ENCODE measurements at places on chromosomes 7 and 10.

- no peak for DNase-seq
Measured at GRCh38 chr10:6228010-6228511, 25.3 kb downstream of the PFKFB3 start.

DNA sequence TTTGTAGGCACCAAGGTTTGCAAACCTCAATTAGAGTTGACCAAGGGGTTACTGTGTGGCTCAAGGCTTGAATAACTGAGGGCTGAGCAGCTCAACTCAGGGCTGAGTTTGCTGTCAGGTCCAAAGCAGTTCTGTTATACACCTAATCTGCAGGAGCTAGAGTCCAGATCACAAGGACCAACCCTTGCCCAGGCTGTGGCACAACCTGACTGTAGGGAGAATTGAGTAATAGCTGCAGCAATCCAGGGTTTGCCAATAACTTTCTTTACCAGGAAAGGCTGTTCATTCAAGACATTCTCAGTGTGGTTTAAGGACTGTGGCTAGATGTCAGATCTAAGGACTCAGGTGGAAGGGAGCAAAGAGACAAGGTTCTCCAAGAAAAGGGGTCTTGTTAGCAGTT lies 115.6 kb upstream of the IMMP2L start:
- no peak for DNase-seq

- DNase-seq = no peak
Measured at GRCh38 chr10:9850415-9850814, 1167.3 kb upstream of the CELF2 start.

- DNase-seq = no peak
Measured at GRCh38 chr7:11625669-11626068, 206.3 kb downstream of the THSD7A start.

- no peak for DNase-seq
Measured at GRCh38 chr7:151895631-151896031, 18.7 kb upstream of the PRKAG2 start.

- no peak for DNase-seq
Measured at GRCh38 chr7:12119620-12120303, 91.3 kb upstream of the TMEM106B start.

- DNase-seq = no peak
Measured at GRCh38 chr7:26034391-26034790, 117.6 kb upstream of the NFE2L3 start.

DNA sequence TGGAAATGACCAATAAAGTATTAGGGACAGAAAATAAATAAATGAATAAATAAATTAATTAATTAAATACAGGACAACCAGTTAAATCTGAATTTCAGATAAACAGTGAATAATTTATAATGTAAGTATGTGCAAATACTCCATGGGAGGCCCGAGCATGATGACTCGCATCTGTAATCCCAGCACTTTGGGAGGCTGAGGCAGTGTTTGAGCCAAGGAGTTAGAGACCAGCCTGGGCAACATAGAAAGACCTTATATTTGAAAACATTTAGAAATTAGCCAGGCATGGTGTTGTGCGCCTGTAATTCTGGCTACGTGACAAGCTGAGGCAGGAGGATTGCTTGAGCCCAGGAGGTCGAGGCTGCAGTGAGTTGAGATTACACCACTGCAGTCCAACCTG lies 123.7 kb downstream of the CUL2 start:
- no peak for DNase-seq

DNA sequence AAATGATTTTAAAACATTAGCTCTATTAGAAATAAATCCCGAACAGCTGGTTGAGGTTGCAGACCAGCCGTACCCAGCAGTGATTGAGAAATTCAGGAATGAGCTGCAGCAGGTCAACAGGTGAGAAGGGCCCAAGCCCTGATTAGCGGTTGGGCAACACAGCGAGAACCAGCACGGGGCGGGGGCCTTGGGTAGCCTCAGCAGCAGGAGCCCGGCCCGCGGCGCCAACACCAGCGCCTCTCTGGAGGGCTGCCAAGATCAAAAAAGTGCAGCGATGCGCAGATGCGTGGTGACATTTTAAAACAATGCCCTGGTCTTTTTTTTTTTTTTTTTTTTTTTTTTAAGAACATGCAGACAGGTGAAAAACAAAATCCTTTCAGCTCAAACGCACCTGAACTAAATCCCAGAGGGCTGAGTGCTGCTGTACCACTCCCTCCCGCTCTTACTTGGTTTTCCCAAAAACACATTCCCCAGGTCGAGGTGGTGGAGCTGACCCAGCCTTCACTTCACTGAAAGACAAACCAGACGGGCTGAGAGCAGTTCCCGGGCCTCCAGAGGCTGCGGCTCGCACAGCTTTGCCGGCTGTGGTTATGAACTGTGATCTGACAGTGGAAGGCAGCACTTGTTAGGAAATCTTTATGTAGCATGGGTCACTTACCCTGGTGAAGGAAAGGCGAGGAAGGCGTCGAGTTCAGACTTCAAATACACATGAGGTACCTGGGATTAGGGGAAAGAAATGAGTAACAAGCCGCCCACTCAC lies 579.4 kb downstream of the SDK1 start:
- DNase-seq = no peak

DNA sequence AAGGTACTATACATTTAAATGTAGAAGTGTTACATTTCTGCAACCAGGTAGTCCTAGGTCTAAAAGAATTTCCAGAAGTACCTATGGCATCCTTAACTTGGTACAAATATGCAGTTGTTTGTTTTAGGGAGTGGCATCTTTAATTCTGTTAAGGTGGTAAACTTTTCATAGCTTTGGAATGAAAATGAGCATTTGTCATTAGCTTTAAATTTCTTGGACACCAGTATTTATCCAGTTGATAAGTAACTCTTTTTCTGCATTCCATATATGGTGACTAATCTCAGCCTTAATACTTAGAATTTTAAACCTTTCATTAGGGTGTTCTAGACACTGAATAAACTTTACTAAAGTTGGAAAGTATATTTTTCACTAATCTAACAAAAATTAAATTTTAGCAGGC lies 10.8 kb downstream of the SLF2 start:
- no peak for DNase-seq

DNA sequence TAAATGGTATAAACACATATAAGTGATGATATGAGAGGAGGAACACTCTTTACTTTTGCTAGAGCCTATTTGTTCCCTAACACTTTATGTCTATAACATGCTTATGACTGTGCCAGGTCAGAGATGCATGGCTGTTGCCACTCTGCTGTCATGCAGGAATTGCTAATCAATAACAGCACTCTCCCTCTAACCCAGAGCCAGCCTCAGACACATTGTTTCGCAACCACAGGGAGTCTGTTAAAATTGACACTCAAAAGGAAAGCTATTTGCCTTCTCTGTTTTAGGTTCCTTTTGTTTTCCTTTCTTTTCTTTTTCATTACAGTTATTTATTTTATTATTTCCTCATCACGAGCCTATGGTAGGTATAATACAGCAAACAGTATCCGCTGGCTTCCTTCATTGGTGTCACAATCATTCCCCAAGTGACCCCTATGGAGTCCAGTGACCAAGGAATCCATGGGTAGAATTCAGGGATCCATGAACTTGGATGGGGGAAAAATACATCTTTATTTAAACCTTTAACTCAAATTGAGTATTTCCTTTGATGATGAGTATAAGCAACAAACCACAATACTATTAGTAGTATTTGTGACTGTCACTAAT lies 6.8 kb downstream of the PON2 start:
- no peak for DNase-seq

GRCh38 chr10:97048649-97049427 lies 136.9 kb downstream of the SLIT1 start:
- DNase-seq = no peak

DNA sequence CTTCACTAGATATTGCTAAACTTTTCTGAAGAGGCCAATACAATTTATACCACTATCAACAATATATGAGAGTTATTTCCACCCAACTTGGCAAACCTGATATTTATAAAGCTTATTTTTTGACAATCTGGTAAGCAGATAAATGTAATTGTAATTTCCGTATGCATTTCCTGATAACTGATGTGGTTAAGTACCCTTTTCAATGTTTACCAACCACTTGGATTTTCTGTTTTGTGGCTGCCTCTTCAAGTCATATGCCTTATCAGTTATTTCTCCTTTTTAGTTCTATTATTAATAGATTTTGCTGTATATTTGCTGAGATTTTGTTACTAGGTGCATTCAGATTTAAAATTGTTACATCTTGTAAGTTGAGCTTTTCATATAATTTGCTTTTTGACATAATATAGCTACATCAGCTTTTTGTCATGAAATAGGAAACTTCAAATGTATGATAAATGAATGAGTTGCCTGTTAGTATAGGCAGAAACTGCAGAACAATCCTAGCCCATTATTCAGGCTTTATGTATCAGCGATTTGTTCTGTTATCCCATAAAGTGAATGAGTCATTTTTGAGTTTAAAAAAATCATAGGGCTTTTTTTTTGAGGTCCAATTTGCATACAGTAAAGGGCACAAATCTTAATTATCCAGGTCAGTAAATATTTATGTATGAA lies 11.5 kb downstream of the SGPL1 start:
- DNase-seq = no peak

GRCh38 chr10:103042129-103042528 lies 124.0 kb downstream of the CNNM2 start:
- no peak for DNase-seq

- DNase-seq = no peak
Measured at GRCh38 chr10:96305019-96305418, 785 bp downstream of the DNTT start.

- no peak for DNase-seq
Measured at GRCh38 chr7:63067897-63068585, 930.6 kb upstream of the ZNF722 start.

DNA sequence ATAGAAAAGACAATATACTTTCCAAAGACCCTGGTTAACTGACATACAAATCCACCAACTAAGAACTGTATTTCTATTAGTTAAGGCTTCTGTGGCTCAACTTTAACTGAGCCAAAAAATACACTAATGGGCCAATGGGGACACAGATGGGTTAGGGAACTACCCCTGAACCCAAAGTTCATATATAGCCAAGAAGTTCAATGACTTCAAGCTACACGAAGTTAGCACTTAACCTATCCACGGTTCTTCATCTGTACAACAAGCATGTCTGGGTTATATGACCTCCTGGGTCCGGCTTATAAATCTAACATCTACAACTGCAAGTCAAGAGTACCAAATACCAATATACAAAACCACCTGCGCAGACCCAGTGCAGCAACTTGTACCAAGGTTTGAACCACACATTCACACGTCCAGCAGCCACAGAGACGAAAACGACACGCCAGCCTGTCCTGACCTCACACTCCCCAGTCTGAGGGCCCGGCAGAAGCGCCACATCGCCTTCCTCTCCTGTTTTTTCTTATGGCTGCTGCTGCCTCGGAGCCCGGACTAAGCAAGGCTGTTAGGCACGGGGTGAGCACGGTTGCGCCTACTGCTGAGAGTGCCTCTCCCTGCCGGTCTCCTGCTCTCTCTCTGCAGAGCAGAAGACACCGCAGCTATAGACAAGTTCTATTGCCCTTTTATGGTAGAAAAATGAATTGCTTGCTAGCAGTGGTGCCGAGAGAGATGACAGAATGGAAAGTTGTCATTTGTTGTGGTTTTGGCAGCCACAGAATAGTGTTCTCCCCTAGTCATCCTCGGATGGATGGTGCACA lies 86.3 kb downstream of the RNF216 start:
- peak; percentile 43 for DNase-seq

DNA sequence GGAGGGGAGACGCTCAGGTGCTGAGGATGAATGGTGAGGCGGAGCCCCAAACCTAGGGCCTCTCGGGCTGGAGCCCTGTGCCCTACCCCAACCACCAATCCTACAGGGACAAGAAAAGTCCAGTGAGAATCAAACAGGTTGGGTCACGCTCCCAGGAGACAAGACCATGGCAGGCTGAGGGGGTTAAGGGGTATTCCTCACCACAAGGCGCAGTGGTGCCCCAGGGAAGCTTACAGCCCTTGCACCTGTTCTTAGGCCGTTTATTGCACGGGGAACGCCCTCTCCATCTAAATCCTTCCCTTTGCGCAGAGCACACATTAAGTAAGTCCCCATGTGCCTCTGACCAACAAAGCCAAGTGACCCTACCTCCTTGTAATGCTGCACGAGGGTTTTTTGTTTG lies 3.5 kb downstream of the FZD9 start:
- no peak for DNase-seq

DNA sequence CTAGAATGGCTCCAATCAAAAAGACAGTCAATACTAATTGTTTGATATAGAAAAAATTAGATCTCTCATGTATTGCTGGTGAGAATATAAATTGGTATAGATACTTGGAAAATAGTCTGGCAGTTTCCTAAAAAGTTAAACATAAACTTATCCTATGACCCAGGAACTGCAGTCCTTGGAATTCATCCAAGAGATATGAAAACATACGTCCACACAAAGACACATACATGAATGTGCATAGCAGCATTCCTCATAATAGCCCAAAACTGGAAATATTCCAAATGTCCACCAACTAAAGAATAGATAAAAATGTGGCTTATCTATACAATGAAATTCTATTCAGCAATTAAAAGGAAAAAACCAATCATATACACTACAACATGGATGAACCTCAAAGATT lies 128.4 kb downstream of the ZFAND4 start:
- DNase-seq = no peak

- no peak for DNase-seq
Measured at GRCh38 chr7:14931511-14932215, 29.1 kb upstream of the DGKB start.

- no peak for DNase-seq
Measured at GRCh38 chr10:17981766-17982380, 30.2 kb downstream of the SLC39A12 start.

DNA sequence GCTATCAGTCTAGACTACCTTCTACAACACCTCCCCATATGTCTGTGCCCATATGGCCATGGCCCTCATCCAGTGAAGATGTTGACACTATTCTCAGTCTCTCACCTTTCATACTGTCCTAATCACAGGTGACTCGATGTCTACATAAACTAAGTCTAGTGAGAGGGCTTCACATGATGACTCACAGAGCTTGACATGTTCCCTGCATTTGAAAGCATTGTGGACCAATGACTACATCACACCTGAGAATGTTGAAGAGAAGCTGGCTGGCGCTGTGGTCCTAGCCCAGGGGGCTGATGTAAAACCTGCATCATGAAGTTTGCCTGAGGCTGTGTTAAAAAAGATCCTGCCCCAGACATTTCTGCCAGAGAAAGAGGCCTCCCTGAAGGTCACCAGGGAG lies 167.2 kb downstream of the NPSR1 start:
- DNase-seq = no peak

GRCh38 chr7:31860925-31861324 lies 173.9 kb downstream of the PPP1R17 start:
- DNase-seq = no peak

GRCh38 chr10:131854579-131855335 lies 46.1 kb upstream of the PPP2R2D start:
- no peak for DNase-seq

- no peak for DNase-seq
Measured at GRCh38 chr10:101558204-101558603, 29.9 kb downstream of the POLL start.
